PC-9 (cell line): ENCODE measurements at places on chromosomes 5 and 9.

DNA sequence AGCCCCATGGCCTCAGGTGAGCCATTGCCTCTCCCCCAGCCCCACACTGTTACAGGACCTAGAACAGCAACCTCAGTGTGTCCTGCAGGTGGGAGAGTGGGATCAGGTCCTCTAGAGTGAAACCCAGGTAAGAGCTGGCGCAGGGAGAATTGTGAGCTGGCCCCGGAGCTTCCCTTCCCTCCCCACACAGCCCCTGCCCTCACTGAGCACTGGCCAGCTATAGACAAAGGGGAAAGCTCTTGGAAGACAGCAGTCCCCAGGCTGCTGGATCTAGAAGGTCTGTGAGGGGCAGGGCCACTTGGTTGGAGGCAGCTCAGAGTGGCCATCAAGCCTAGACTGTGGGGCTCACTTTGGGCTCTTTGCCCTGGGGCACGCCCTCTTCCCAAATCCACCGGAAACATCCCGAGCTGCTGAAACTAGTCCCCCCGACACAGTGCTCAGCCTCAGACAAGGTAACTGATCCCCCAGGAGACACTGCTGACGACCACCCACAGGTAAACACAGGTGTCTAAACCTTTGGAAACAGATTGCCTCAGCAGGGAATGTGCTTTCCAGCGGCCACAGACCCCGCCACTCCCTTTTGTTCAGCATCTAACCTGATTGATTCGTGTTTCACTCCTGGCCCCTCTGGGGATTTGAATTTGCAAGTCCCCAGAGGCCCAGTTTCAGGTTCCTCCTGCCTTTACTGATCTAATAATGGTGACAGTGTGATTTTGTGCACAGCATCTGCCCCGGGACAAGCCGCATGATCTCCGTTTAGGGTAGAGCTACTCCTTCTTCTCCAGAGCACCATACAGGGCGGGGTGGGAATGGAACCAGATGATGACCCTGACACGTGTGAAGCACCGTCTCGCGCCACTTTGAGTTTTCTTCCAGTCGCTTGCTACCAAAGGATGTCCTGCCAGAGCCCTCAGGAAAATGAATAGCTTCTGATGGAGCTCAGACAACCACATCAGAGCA lies 42.2 kb upstream of the ADAMTS2 start:
- DNase-seq: no peak

- no peak for DNase-seq
Measured at GRCh38 chr5:54571462-54571861, 53.9 kb downstream of the SNX18 start.

GRCh38 chr9:72431036-72431435 lies 66.0 kb upstream of the ZFAND5 start:
- DNase-seq: no peak

GRCh38 chr5:79590396-79590999 lies 21.7 kb upstream of the TENT2 start:
- no peak for DNase-seq
